ENCODE measurements at places on chromosomes 16 and 17. TPM values are rescaled to one million over a fixed set of nuclear protein-coding genes. Genes with fewer than 3 reads are reported as not detected.

Gene EMP2
- polyA plus RNA-seq: not detected

GRCh38 chr17:75749545-75750389 is 15.2 kb downstream of the GALK1 start:
- peak; percentile 84 for DNase-seq

GRCh38 chr17:27203241-27203640 is 90.7 kb upstream of the WSB1 start:
- DNase-seq: no peak

- DNase-seq: no peak
These were observed 624 bp downstream of the G6PC3 start for GRCh38 chr17:44071198-44071520.

Gene C16orf89
- not detected for polyA plus RNA-seq

GRCh38 chr16:15703029-15703736 is 53.1 kb downstream of the NDE1 start:
- DNase-seq: no peak

Gene KCNJ2
- polyA plus RNA-seq: not detected

GRCh38 chr17:1852327-1852726 is 22.5 kb downstream of the RPA1 start:
- DNase-seq: no peak

DNA sequence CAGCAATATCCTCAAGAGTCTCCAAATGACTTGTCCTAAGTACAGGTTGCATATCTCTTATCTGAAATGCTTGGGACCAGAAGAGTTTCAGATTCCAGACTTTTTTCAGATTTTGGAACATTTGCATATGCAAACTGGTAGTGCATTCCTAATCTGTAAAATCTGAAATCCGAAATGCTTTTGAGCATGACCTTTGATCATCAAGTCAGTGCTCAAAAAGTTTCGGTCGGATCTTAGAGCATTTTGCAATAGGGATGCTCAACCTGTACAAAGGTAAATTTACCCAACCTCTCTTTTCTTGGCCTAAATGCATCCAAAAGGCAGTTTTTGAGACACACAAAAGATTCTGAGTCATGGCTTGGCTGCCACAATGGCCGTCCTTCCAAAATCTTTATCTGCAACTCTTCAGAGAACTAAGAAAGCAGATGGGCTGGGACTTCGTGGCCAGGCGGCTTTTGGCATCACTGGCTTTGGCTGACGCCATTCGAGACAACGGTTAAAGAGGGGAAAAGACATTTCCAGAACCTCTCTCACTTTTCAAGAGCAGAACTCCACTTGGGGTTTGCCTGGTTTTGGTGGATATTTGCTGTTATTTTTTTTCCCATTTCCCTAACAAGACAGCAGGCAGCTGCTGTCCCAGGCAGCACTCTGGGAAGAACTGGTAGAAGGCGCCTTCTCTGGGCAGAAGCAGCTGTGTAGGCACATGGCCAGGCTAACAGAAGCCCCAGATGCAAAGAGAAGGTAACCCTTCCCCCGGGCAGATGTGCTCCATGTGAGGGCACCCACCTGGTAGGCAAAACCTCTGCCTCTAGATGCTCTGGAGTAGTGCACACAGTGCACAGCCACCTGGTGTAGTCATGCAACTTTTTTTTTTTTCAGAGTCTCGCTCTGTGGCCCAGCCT is 8.9 kb downstream of the CPPED1 start:
- no peak for DNase-seq

All from immature natural killer cell (primary cell).